Esophagus muscularis mucosa (tissue), 4 donors: ENCODE measurements at places on chromosomes 2 and 18. TPM values are rescaled to one million over a fixed set of nuclear protein-coding genes. Genes with fewer than 3 reads are reported as not detected.

Gene DPYSL5
- total RNA-seq, result 0.13 TPM

- H3K36me3 ChIP-seq, result no peaks in the 10 kb centered on the region
- no peaks in the 10 kb centered on the region for H3K27me3 ChIP-seq
- DNase-seq, result no peak
- no peaks in the 10 kb centered on the region for H3K4me1 ChIP-seq
- H3K27ac ChIP-seq, result no peak overlapping the region
Observed at GRCh38 chr2:145119225-145119624, 599.3 kb upstream of the ZEB2 start.

Gene DSC3
- under 0.01 TPM for total RNA-seq

Gene ITPRIPL1
- 1.4 TPM for total RNA-seq

Gene UGT1A7
- total RNA-seq, result not detected

Gene MAPK4
- total RNA-seq, result 6.2 TPM

Gene NOL4
- total RNA-seq, result not detected

Gene RRM2
- total RNA-seq, result not detected
